ENCODE measurements at places on chromosomes 2 and 18.

DNA sequence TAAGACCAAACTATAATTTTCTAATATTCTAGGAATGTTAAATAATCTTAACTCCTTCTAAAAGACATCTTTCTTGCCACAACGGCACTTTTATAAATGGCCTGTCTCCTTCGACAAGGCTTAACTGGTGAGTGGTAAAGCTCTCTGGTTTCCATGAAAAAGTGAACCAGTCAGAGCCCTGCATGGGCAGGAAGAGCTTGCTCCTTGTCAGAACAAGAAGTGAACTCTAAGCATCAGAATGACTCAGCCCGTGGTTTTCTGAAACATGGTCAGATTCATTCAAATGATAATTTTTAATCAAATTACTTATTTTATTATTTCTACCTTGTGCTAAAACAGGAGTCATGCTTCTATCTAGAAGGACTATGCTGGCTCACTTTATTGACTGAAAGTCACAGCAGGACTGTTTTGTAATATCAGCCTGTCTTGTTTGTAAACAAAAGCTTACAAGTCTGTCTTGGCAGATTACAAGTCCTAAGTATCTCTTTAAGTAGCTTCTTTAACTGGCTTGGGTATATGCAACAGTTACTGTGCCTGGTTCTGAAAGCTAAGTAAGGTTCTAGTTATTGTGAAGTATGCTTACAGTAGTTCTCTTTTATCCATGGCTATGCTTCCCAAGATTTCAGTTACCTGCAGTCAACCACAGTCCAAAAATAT, 245.4 kb downstream of the NAPG start:
- DNase-seq: no peak

GRCh38 chr2:175930504-175930903, 71.6 kb downstream of the LNPK start:
- no peak for DNase-seq

GRCh38 chr2:231399853-231400680, 4.6 kb downstream of the B3GNT7 start:
- DNase-seq: no peak

DNA sequence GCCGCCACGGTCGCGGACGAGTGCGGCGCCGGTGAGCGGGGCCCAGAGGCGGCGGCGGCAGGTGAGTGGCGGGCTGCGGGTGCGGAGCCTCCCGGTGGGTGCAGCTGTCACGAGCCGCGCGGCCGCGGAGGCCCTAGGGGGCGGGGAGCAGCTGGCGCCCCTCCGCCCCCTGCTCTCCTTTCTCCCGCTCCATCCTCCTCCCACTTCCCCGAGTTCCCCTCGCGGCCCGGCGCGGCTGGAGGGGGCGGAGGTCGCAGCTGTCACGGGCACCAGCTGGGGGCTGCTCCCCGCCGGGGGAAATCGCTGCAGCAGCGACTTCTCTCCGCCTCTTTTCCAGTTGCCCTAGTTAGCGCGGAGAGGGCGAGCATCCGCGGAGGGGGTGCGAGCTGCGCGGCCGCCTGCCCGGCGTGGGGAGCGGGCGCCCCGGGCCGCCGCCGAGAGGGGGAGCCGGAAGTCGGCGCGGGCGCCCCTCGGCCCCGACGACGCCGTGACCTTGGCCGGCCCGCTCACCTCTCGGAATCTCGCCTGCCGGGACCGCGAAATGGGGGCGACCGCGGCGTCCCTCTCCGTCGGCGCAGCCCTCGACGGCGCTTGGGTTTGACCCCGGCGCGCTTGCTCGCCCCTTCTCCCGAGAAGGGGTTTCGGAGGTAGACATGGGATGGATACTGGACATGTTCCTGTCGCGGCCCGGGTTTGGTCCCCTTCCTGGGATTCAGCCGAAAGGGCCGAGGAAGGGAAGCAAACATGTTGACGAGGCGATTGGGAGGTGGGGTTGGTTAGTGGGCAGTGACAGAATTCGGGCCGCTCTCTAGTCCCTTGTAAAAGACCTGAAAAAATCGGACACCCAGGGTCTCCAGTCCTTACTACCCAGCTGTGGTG, 727 bp downstream of the NCOA1 start:
- DNase-seq: peak; percentile 55

GRCh38 chr18:32610176-32610575, 139.5 kb upstream of the GAREM1 start:
- no peak for DNase-seq

GRCh38 chr18:42756214-42756613, 359.3 kb downstream of the RIT2 start:
- DNase-seq: no peak

DNA sequence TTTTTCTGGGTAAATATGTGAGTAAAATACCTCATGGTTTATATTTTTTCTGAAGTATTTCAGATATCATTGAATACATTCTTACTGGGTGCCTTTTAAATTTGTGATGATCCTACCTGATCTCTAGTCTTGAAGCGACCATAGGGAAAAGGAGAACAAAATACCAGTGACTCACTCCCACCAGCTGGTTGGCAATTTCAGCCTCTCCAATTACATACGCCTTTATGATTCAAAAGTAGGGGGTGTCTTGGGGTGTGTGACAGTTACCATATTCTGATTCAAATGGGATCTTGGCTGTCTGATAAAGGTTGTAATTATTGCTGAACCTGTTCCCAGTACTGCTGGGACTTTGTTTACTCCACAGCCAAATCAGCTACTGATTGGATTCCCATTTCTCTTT, 175.9 kb upstream of the NXPH2 start:
- DNase-seq: no peak
